ENCODE measurements at places on chromosomes 7 and 10. TPM values are rescaled to one million over a fixed set of nuclear protein-coding genes. Genes with fewer than 3 reads are reported as not detected.

DNA sequence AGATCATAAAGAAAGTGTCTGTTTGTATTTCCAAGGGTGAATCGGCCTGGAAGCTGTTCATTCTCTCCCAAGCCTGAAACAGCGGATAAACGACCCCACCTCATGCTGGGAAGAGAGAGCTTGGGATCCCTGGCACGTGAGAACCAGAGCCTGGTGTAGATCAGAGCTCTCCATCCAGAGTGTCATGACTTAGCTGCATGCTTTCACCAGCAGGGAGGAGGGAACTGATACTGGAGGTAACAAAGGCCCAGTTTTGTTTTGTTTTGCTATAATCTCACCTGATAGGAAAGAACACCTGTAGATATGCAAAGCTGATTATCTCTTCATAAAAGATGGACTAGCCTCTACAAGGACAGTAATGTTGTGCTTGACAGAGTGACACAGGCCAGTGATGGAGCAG is 236.6 kb downstream of the POM121L12 start:
- H3K4me3 ChIP-seq: no peak overlapping the region
- no peaks in the 10 kb centered on the region for H3K36me3 ChIP-seq
- no peaks in the 10 kb centered on the region for H3K4me1 ChIP-seq
- no peak for DNase-seq
- no peaks in the 10 kb centered on the region for H3K27me3 ChIP-seq

GRCh38 chr7:131108212-131108940 is 219.3 kb upstream of the MKLN1 start:
- DNase-seq: peak; percentile 45
- H3K27me3 ChIP-seq: no peaks in the 10 kb centered on the region
- peaks cover 32% of the 10 kb centered on the region for H3K4me1 ChIP-seq
- H3K4me3 ChIP-seq: peak overlapping the region; percentile 95
- peaks cover 5% of the 10 kb centered on the region for H3K36me3 ChIP-seq
- peak overlapping the region; percentile 93 for H3K27ac ChIP-seq

DNA sequence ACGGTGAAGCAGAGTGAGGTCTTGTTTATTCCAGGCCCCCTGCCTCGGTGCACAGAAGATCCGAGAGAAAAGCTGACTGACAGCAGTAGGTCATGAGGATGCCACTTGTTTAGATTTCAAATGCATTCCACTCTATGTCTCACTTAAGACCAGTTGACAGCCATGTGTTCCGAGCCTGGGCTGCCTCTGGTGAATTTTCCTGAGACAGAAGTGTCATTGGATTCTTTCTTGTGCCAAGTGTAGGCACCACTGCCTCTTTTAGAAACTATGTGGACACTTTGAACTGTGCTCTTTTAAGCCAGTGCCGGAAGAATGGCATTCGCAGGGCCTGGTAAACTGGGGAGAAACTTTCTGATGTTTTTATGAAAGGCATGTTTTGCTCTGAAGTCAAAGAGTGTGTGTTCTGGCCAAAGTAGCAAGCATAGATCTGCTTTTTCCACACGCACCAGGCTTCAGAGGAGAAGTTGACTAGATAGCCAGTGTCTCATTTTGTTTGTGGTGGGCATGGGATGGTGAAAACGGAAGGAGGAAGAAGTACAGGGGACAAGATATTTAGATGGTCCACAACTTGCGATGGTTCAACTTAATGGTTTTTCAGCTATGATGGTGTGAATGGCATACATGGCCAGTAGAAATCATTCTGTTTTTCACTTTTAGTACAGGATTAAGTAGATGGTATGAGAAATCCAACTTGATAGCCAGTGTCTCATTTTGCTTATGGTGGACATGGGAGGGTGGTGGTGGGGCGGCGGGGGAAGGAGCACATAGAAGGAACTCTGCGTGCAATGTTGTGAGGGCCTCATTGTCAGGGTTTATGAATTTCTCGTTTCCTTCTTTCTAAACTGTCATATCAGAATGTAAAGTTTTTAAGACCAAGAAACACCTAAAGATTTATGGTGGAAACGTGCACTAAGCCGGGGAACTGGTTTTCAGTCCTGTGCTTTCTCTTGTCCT is 41.5 kb downstream of the CYP17A1 start:
- H3K27me3 ChIP-seq: no peaks in the 10 kb centered on the region
- peak overlapping the region; percentile 75 for H3K27ac ChIP-seq
- no peak overlapping the region for H3K4me3 ChIP-seq
- peaks cover 42% of the 10 kb centered on the region for H3K4me1 ChIP-seq
- peaks cover 29% of the 10 kb centered on the region for H3K36me3 ChIP-seq
- no peak for DNase-seq

The MACC1 gene
- 0.45 TPM for total RNA-seq

The CTNNA3 gene
- total RNA-seq: not detected

DNA sequence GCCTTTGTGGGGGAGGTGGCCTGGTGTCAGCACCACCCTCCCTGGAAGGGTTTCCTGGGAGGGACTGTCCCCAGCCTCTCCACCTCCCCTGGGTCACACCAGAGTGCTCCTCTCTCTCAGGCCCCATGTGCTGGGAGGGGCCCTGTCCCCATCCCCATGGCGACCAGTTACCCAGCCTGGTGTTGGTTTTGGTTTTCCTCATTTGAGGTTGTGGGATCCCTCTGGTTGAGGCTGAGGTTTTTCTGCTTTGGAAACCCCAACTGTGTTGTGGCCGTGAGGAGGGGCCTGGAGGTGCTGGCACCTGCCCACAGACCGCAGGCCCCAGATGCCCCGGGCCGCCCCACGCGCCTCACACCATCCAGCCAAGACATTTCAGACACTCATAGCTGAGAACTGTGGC is 106.3 kb downstream of the GRK5 start:
- DNase-seq: peak; percentile 74
- H3K4me3 ChIP-seq: no peak overlapping the region
- H3K4me1 ChIP-seq: peaks cover 69% of the 10 kb centered on the region
- no peak overlapping the region for H3K27ac ChIP-seq
- peaks cover 24% of the 10 kb centered on the region for H3K27me3 ChIP-seq
- no peaks in the 10 kb centered on the region for H3K36me3 ChIP-seq

The CXCL12 gene
- not detected for total RNA-seq

DNA sequence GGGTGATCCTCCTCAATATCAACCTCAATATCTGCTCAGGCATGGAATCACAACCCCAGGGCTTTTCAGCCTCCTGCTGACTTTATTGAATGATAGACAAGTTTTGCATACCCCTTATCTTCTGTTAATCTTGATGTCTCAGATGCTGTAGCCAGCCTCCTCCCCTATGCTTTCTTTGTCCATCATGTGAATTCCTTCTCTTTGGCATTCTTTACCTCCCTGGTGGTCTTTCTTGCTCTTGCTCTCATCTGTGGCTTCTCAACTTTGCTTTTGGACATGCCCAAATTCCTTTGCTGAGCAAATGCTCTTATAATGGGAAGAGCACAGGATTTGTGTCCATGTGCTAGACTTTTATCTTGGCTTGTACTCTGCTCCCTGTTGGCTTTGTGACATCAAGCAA is 73.4 kb upstream of the FAM13C start:
- no peak overlapping the region for H3K4me3 ChIP-seq
- no peaks in the 10 kb centered on the region for H3K36me3 ChIP-seq
- H3K27me3 ChIP-seq: no peaks in the 10 kb centered on the region

DNA sequence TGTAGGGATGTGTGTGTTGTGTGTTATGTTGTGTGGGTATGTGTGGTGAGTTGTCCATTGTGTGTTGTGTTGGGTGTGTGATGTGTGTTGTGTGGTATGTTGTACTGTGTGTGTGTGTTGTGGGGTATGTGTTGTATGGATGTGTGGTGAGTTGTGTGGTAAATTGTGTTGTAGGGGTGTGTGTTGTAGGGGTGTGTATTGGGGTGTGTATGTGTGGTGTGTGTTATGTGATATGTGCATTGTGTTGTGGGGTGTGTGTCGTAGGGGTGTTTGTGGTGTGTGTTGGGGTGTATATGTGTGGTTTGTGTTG is 97.8 kb upstream of the PODXL start:
- no peaks in the 10 kb centered on the region for H3K27me3 ChIP-seq
- H3K4me3 ChIP-seq: no peak overlapping the region
- H3K36me3 ChIP-seq: no peaks in the 10 kb centered on the region
- H3K27ac ChIP-seq: no peak overlapping the region
- H3K4me1 ChIP-seq: no peaks in the 10 kb centered on the region

The CUBN gene
- total RNA-seq: 4.7 TPM

- DNase-seq: peak; percentile 45
- peak overlapping the region; percentile 81 for H3K4me3 ChIP-seq
- peaks cover 8% of the 10 kb centered on the region for H3K4me1 ChIP-seq
- H3K27ac ChIP-seq: no peak overlapping the region
Measured at GRCh38 chr10:63464402-63465292, 1.1 kb downstream of the JMJD1C start.

Data from natural killer cell (primary cell).